A549 treated with ZK216348 at 1 μM for 4 hours (cell line): ENCODE measurements at places on chromosomes 16 and 17. TPM values are rescaled to one million over a fixed set of nuclear protein-coding genes. Genes with fewer than 3 reads are reported as not detected.

Gene HSD17B1
- total RNA-seq: 1.1 to 1.8 TPM (median 1.7 TPM) in 5 replicates

Gene TPSG1
- not detected in 5 replicates for total RNA-seq

Gene ABCC6
- 0.60 to 1.6 TPM (median 0.79 TPM) in 5 replicates for total RNA-seq

Gene ZFHX3
- total RNA-seq: 5.1 to 9.9 TPM (median 7.3 TPM) in 5 replicates

Gene GRIN2A
- total RNA-seq: 0.14 to 0.31 TPM in 2 of 5 replicates, not detected in the others

Gene RAPGEFL1
- 2.1 to 3.4 TPM (median 2.9 TPM) in 5 replicates for total RNA-seq

Gene RNF227
- 0.99 to 1.7 TPM (median 1.3 TPM) in 5 replicates for total RNA-seq

Gene HOXB13
- 1.4 to 2.7 TPM (median 2.1 TPM) in 5 replicates for total RNA-seq
